ENCODE measurements at places on chromosomes 1 and 21. TPM values are rescaled to one million over a fixed set of nuclear protein-coding genes. Genes with fewer than 3 reads are reported as not detected.
A peak's percentile ranks its signal among the peaks of the same experiment; 100 is the strongest.

AMPD1 gene
- total RNA-seq: not detected

- no peak for DNase-seq
Measured at GRCh38 chr1:99755664-99756063, 10.8 kb downstream of the FRRS1 start.

SYDE2 gene
- 4.2 TPM for total RNA-seq

DNA sequence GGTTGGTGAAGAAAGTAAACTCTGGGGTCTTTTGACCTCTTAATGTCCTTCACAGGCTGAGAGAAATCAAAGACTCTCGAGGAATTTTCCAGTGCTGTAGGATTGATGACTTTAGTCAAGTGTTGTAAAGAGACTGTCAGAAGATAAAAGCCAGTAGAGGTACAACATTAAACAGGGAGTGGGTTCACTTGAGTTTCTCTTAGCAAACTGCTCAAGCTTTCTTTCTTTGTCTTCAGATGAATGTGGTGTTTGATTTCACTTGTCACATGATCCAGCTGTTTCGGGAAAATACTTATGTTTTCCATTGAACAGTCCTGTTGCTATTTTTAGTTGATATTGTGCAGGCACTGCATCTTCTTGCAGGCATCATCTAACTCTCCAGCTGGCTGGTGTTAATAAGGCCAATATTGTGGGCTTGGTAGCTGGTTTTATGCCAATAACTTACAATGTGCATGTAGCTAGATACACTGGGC lies 45.6 kb downstream of the XCL2 start:
- no peak for DNase-seq

- DNase-seq: no peak
Measured at GRCh38 chr21:35482933-35483662, 434.0 kb upstream of the RUNX1 start.

GRCh38 chr1:74683656-74684055 lies 10.1 kb upstream of the ERICH3 start:
- DNase-seq: no peak

- no peak for DNase-seq
Measured at GRCh38 chr21:44881198-44881872, 7.8 kb upstream of the PTTG1IP start.

HPDL gene
- 2.5 TPM for total RNA-seq

GRCh38 chr21:39980241-39980820 lies 113.1 kb downstream of the PCP4 start:
- DNase-seq: no peak

DNA sequence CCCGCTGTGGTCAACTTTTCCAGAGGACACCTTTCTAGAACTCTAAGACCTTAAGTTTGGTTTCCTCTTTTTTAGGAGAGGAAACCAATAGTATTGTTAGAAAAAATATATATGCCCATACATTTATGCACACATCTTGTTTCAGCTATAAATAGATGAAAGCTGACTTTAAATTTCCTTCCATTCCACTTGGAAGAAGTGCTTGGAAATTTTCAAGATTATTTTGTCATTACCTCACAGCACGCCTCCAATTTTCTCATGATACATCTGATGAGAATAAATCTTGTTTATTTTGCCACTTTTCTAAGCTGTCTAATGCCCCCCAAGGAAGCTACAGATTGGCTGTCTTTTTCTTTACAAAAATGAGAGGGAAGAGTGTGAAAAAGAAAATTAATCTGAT lies 65.8 kb downstream of the NIBAN1 start:
- DNase-seq: no peak

- no peak for DNase-seq
Measured at GRCh38 chr21:36381841-36382589, 3.2 kb upstream of the CHAF1B start.

DNA sequence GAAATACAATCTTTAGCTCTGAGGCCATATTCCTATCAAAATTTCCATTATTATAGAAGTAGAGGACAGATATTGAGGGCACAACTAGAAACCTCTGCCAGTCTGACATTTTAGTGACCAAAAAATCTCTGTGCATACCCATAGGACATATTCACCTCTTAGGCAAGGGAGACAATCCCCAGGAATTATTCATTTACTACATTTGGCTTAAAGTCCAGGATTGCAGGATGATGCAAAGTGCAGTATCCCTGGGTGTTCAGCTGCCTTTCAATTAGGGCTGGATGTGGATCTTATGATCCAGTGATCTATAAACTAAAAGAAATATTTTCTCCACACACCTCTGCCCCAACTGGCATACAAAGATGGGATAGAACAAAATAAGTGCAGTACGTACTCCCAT lies 50.9 kb downstream of the PTGS2 start:
- DNase-seq: no peak

TMIGD3 gene
- total RNA-seq: 1.1 TPM

- DNase-seq: no peak
Measured at GRCh38 chr1:228345201-228345930, 61.3 kb downstream of the TRIM11 start.

NPHS2 gene
- total RNA-seq: not detected

GRCh38 chr1:12014141-12014991 lies 4.9 kb upstream of the MIIP start:
- DNase-seq: no peak

DNA sequence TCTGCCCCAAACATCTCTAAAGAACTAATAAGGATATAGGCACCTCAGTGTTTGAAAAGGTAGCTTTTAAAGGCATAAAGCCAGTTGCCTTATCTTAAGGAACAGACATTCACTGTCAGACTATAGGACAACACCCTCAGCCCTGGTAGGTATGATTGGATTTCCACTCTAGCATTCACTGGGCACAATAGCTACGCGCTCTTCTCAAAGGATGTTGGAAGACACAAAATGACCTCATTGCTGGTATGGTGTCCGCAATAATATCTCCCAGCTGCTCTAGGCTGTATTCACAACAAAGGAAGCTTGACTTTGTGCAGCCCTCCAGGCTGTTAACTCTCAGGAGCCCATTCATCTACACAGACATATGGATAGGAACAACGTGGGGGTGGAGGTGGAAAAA lies 119.4 kb upstream of the CXADR start:
- no peak for DNase-seq

DNA sequence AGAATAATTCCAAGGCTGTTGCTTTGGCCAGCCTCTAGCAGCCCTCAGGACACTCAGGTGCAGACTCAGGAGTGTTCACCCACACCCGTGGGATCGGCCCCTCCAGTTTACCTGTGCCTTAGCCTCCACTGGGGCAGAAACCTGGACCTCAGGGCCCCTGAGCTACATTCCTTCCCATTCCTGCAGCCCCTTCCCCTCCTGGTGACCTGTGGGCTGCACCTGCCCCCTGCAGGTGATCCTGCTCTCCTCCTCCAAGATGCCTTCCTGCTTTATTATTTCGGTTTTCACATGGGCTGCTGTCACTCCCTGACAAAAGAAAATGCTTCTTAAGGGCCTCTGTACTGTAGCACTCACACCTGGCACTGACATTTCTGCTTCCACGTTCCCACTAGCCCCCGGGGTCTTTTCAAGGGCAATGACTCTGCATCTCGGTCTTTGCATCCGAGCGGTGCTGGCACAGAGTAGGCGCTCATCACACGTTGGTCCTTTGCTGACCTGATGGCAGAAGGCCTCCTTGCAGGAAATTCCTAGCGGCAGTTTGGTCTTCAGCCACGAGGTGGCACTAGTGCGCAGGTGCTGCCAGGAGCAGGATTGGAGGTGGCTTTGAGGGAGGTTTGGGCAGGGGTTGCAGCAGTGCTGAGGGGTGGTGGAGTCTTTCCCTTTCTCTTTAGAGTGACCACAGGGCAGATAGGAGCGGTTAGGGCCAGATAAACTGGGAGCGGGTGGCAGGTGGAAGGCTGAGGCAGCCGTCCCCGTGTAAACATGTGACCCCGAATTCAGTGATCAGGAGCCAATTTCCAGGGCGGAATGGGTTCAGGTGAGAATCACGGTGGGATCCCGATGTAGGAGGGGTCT lies 25.3 kb upstream of the ETV3 start:
- DNase-seq: peak; percentile 91

GRCh38 chr1:50750021-50750619 lies 209.9 kb downstream of the FAF1 start:
- peak; percentile 22 for DNase-seq

GRCh38 chr1:163980394-163980793 lies 578.6 kb upstream of the PBX1 start:
- no peak for DNase-seq

GRCh38 chr1:225225681-225226080 lies 202.2 kb downstream of the LBR start:
- DNase-seq: no peak

DNA sequence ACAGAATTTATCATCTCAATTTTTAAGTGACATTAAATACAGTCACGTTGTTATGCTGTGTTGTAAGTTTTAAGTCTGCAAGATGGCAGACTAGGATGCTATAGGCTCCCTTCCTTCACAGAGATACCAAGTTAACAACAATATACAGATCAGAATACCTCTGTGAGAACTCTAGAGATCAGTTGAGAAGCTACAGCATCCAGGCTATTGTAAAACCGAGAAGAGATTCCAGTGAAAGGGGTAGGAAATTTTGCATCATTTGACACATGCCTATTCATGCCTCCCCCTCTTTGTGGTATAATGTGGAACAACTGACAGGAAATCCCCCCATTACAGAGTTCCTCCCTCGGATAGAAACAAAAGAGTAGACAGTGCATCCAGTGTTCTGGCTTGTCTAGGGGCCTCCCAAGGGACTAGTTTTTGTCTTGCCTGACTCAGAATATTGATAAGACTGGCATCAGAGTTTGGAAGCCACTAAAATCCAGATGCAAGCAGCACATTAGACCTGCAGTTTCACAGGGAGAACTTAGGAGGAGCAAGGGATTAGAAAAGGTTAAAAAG lies 80.6 kb downstream of the LBR start:
- no peak for DNase-seq

LY9 gene
- total RNA-seq: not detected

DNA sequence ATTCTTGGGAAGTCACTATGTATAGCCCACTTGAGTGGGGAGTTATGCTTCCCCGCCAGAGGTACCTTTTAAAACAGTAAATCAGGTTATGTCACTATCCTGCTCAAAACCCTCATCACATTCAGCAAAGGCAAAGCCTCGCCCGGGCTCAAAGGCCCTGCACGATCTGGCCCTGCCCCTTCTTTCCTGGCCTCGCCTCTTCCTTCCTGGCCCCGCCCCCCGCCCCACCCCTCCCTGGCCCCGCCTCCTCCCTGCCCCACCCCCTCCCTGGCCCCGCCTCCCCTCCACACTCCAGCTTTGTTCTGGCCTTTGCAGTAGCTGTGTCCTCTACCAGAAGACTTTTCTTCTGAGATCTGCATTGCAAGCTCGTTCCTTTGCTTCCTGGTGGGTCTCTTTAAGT lies 6.6 kb downstream of the LDLRAD2 start:
- peak; percentile 58 for DNase-seq

- no peak for DNase-seq
Measured at GRCh38 chr21:34992180-34992579, 56.9 kb downstream of the RUNX1 start.

GRCh38 chr21:42193131-42193671 lies 25.7 kb upstream of the ABCG1 start:
- DNase-seq: no peak

- no peak for DNase-seq
Measured at GRCh38 chr1:103142461-103142860, 34.1 kb upstream of the COL11A1 start.

DNA sequence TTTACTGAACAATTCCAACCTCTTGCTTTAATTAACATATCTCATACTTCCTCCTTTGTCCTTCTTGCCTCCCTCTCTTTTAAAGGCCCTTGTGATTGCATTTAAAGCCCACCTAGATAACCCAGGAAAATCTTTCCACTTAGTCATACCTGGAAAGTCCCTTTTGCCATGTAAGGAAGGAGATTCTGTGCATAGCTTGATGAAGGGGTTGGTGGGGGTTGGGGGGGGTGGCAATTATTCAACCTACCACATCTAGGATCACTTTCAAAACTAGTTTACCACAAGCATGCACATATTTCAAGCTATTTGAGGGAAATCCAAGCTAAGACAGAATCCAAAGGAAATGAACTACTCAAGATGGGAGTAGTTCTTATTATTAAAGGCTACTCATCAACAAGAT lies 249.1 kb upstream of the PTBP2 start:
- no peak for DNase-seq

DNA sequence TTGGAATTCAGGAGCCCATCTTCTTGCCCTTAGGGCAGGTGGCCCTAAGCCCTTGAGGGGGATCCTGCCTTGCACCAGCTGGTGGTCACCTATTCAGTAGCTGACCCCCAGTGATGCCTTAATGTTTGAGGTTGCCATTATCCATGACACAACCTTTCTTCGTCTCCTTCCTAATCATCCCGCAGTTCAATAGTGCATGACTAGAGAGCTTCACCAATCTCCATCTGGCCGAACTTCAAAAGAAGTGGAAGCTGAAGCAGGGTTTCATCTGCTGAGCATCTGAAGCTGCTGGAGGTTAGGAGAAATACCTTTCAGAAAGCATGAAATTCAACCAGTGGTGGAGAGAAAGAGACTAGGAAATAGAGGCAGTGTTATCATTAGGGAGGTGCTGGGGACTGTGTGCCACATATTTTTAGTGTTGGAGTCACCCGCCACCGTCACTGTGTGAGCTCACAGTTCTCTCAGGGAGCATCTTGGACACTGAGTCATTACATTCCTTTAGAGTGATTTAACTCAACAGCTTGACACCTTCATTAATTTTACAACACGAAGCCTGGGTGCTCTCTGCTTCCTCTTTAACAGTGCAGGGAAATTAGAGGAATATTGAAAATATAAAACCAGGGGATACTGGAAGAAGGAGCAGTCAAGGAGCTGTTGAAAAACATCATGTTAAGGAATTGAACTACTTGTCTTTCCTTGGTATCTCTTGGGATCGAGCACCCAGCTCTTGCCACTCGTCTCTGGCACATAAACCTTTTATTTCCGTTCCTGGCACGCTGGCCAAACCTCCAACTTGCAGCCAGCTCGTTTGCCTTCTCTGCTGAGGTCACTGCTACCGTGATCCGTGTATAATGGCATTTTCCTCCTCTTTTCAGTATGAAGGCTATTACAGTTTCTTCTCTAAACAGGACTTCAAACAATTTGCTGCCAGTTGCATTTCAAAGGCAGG lies 53.6 kb downstream of the PEX14 start:
- DNase-seq: no peak

HES3 gene
- total RNA-seq: not detected

DPM3 gene
- total RNA-seq: 39.2 TPM

CSMD2 gene
- total RNA-seq: 2.1 TPM

DNA sequence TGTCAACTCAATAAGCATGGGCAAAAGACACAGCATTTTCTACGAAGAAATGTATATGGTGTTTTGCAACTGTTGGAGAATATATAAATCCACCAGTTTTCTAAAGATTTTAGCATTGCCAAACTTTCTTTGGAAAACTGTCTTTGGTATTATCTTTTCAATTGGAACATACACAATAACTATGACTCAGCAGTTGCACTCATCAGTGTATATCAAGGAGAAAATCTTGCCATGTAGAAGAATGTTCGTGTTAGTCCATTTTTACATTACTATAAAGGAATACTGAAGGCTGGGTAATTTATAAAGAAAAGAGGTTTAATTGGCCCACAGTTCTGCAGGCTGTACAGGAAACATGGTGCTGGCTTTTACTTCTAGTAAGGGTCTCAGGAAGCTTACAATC lies 41.1 kb downstream of the PRKAA2 start:
- no peak for DNase-seq

- peak; percentile 46 for DNase-seq
Measured at GRCh38 chr1:117534995-117535467, 70.8 kb upstream of the TENT5C start.

SH2D2A gene
- total RNA-seq: not detected

NBPF15 gene
- total RNA-seq: 113 TPM

GRCh38 chr1:189211742-189212141 lies 1265.9 kb downstream of the BRINP3 start:
- no peak for DNase-seq
